ENCODE measurements at places on chromosomes 5 and 9. TPM values are rescaled to one million over a fixed set of nuclear protein-coding genes. Genes with fewer than 3 reads are reported as not detected.
A peak's percentile ranks its signal among the peaks of the same experiment; 100 is the strongest.

GRCh38 chr5:152125661-152126205 lies 201.1 kb upstream of the GLRA1 start:
- no peaks in the 10 kb centered on the region for H3K36me3 ChIP-seq
- no peaks in the 10 kb centered on the region for H3K4me1 ChIP-seq
- no peak overlapping the region for H3K4me3 ChIP-seq

LMX1B gene
- not detected for total RNA-seq

DND1 gene
- total RNA-seq, result 3.6 TPM

FGD3 gene
- 7.4 TPM for total RNA-seq

GRCh38 chr9:98101868-98102273 lies 17.2 kb downstream of the TRIM14 start:
- no peak for DNase-seq
- H3K27me3 ChIP-seq, result peaks cover 18% of the 10 kb centered on the region
- H3K4me1 ChIP-seq, result no peaks in the 10 kb centered on the region
- H3K27ac ChIP-seq, result no peak overlapping the region
- peaks cover 6% of the 10 kb centered on the region for H3K36me3 ChIP-seq

DNA sequence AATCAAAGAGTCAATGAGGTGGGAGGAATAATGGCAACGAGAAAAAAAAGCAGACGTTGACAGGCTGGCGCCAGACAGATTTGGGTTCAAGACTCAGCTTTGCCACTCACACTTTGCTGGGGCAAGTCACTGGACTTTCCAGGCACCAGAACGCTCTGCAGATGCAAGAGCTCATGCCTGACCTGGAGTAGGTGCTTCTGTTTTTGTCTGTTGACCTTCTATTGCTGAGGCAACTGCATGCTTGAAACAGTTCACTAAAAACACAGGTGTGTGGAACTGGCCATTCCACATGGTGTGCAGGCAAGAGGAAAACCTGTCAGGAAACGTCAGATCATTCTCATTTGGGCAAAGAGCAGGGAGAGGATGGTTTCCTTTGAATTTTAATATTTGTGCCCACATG lies 161.2 kb upstream of the SMIM23 start:
- H3K4me1 ChIP-seq, result no peaks in the 10 kb centered on the region
- H3K4me3 ChIP-seq, result no peak overlapping the region
- no peak overlapping the region for H3K27ac ChIP-seq
- H3K36me3 ChIP-seq, result no peaks in the 10 kb centered on the region
- DNase-seq, result no peak

DNA sequence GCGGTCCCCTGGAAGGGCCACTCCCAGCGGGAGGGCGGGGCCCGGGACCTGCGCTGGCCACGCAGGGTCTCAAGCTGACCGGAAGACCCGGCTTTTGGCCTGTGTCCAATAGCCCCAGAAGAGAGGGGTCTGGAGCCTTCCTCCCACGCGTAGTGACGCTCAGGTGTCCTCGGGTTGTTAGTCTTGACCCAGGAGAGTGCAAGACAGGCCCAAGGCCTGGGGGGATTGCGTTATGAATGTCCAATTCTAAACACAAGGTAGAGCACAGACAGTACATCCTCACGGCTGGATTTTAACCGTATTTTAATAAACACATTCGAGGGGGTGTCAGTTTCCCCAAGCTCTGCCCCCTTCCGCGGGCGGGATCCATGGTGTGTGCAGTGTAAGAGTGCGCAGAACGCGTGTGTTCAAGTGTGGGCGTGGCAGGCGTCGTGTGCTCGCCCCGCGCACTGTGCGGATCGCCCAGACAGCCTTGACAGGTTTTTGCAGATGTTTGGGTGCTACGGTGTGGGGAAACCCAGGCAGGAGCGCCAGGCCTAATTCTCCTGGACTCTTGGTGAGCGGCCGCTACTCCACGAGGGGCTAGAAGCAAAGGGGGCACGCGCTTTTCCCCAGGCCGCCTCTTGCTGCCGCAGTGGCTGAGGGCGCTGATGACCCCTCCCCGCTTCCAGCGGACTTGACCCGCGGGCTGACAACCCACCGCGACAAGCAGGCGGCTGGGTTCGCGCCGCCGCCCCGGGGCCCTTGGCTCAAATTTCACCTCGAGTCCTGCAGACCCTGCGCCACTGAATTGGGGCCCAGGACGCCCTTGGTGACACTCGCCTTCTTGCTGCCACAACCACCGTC lies 6.1 kb upstream of the DMRT3 start:
- H3K4me3 ChIP-seq, result no peak overlapping the region
- H3K36me3 ChIP-seq, result no peaks in the 10 kb centered on the region
- peaks cover 7% of the 10 kb centered on the region for H3K4me1 ChIP-seq
- peaks cover 98% of the 10 kb centered on the region for H3K27me3 ChIP-seq

CEMIP2 gene
- total RNA-seq, result 9.3 TPM

- H3K4me3 ChIP-seq, result no peak overlapping the region
- no peaks in the 10 kb centered on the region for H3K27me3 ChIP-seq
- no peaks in the 10 kb centered on the region for H3K4me1 ChIP-seq
- no peak for DNase-seq
- no peaks in the 10 kb centered on the region for H3K36me3 ChIP-seq
These were observed 45.7 kb upstream of the ORM1 start for GRCh38 chr9:114276908-114277821.

DNA sequence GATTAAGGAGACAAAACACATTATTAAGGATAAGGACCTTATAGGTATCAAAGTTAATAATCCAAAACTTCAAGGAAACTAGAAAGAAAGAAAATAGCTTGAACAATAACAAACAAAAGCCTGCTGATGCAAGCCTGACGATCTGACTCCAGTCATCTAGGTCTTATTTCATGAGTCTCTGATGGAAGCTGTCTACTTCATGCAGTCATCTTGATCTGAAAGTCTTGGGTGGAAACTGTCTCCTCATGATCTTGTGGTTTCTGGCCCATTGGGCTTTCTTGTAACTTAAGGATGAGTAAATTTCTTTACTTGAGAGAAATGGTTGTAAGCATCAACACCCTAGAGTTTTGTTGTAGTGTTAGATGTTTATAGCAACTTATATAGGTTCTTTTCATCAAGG lies 20.6 kb upstream of the PSIP1 start:
- no peaks in the 10 kb centered on the region for H3K27me3 ChIP-seq
- H3K27ac ChIP-seq, result no peak overlapping the region
- H3K36me3 ChIP-seq, result no peaks in the 10 kb centered on the region
- no peak for DNase-seq

DNA sequence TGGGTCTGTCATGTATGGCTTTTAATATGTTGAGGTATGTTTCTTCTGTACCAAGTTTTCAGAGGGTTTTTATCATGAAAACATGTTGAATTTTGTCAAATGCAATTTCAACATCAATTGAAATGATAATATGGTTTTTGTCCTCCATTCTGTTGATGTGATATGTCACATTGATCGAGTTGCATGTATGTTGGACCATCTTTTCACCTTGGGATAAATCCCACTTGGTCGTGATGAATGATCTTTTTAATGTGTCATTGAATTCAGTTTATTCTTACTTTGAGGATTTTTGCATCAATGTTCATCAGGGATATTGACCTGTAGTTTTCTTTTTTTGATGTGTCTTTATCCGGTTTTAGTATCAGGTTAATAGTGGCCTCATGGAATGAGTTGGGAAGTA lies 288.5 kb downstream of the PJA2 start:
- peaks cover 6% of the 10 kb centered on the region for H3K4me1 ChIP-seq
- no peaks in the 10 kb centered on the region for H3K36me3 ChIP-seq
- H3K27me3 ChIP-seq, result no peaks in the 10 kb centered on the region
- H3K27ac ChIP-seq, result no peak overlapping the region
- no peak overlapping the region for H3K4me3 ChIP-seq

GRCh38 chr9:98256756-98257155 lies 1.3 kb upstream of the TBC1D2 start:
- peaks cover 8% of the 10 kb centered on the region for H3K4me1 ChIP-seq
- no peaks in the 10 kb centered on the region for H3K27me3 ChIP-seq
- DNase-seq, result no peak
- no peak overlapping the region for H3K4me3 ChIP-seq
- no peaks in the 10 kb centered on the region for H3K36me3 ChIP-seq

TEX48 gene
- not detected for total RNA-seq

PCDHA10 gene
- 0.48 TPM for total RNA-seq

DIPK1B gene
- 17.8 TPM for total RNA-seq

GRCh38 chr5:53378190-53378589 lies 102.2 kb upstream of the FST start:
- DNase-seq, result no peak
- no peaks in the 10 kb centered on the region for H3K4me1 ChIP-seq
- H3K36me3 ChIP-seq, result no peaks in the 10 kb centered on the region
- no peak overlapping the region for H3K4me3 ChIP-seq

- no peak overlapping the region for H3K4me3 ChIP-seq
- H3K27me3 ChIP-seq, result no peaks in the 10 kb centered on the region
These were observed 9.3 kb upstream of the PFDN1 start for GRCh38 chr5:140312067-140312790.

GRCh38 chr5:73116506-73116905 lies 3.9 kb upstream of the TMEM171 start:
- no peak for DNase-seq
- H3K36me3 ChIP-seq, result no peaks in the 10 kb centered on the region
- H3K27ac ChIP-seq, result no peak overlapping the region
- H3K4me3 ChIP-seq, result no peak overlapping the region

DNA sequence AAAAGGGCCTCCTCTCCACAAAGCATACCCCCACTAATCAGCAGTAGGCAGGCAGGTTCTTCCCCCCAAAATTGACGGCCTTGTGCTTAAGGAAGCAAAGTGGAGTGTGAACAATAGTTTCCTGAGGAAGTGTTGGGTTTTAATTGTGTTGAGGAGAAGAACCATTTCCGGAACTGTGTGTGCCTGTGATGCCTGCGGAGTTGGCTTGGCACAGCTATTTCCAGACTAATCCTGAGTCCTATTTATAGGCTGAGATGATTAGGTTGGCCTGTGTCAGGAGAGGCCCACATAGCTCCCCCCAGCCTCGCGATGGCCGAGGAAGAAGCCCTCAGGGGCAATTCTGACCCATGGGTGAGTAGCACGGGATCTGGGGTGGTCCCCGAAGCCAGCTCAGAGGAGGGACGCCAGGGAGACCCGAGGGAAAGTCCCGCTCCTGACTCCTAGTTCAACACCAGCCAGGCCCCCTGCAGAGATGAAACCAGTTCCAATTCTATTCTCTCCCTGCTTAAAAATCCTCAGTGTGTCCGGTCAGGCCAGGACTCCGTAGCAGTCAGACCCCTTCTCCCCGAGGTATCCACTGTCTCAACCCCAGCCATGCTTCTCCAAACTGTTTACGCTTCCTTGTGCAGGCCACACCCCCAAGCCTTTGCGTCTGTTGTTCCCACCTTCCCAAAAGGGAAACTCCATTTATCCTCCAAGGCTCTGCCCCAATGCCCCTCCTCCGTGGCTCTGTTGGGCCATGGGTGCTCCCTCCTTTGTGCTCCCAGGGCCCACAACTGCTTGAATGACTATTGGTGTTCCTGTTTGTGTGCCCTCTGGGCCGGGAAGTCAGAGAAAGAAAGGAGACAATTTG lies 18.1 kb downstream of the GSN start:
- H3K4me3 ChIP-seq, result no peak overlapping the region
- H3K27me3 ChIP-seq, result no peaks in the 10 kb centered on the region
- H3K36me3 ChIP-seq, result no peaks in the 10 kb centered on the region
- peak overlapping the region; percentile 91 for H3K27ac ChIP-seq
- DNase-seq, result peak; percentile 76

GRCh38 chr5:40150896-40151295 lies 528.8 kb upstream of the PTGER4 start:
- H3K27ac ChIP-seq, result no peak overlapping the region
- no peak for DNase-seq
- no peak overlapping the region for H3K4me3 ChIP-seq

FRMD3 gene
- total RNA-seq, result 14.6 TPM

PCDHGC5 gene
- 1.9 TPM for total RNA-seq

DNA sequence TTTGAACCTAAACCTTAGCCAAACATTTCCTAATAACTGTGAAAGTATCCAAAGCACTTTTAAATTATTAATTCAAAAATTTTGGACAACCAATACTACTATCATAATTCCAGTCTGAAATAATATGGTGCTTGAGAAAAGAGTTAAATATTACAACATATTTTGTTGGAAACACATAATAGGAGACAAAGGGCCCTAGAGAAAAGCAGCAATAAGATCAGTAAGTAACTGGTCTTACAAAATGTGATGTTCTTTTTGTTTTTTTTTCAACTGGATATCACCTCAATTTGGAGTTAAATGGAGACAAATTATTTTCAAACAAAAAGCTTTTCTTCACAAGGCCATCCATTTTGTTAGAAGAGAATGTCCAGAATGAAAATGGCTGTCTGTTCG lies 21.1 kb downstream of the SRFBP1 start:
- H3K27me3 ChIP-seq, result no peaks in the 10 kb centered on the region
- peaks cover 11% of the 10 kb centered on the region for H3K4me1 ChIP-seq
- no peak overlapping the region for H3K27ac ChIP-seq
- H3K36me3 ChIP-seq, result no peaks in the 10 kb centered on the region
- no peak overlapping the region for H3K4me3 ChIP-seq
- DNase-seq, result no peak

INSYN2B gene
- total RNA-seq, result 0.78 TPM

DNA sequence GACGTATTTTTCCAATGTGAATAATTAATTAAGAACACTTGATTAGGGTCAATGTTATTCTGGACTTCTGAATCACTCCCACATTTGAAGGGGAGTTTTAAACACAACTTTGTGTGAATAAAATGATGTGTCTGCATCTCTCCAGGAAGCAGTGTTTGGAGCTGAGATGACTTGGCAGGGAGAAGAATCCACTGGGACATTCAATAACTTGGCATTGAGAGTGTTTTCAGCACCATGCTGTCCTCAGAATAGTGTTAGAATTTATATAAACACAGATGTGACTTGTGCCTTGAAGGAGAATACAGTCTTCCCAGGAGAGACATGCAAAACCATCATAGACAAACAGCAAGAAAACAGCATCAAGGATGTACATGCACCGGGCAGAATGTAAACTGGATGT lies 32.7 kb upstream of the KCNMB1 start:
- no peak for DNase-seq
- H3K36me3 ChIP-seq, result no peaks in the 10 kb centered on the region
- no peak overlapping the region for H3K4me3 ChIP-seq

DNA sequence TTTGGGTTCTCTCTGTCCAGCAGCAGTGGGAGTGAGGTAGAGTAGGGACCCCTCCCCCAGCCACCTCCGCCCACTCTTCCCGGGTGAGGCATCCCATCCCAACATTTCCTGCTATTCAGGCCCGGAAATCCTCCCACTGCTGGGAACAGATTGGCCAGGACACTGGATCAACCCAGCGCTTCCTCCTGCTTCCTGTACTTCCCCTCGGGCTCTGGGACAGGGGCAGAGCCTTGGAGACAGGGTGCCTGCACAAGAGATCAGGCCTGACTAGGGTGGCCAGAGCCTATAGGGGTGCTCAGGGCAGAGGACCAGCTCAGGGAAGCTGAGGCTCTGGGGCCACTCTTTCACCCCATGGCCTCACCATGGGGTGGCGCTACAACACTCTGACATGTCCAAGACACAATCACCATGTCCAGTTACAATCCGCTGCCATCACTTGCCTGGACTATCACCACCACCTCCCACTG lies 14.5 kb downstream of the SH2D3C start:
- peaks cover 4% of the 10 kb centered on the region for H3K27me3 ChIP-seq
- H3K4me3 ChIP-seq, result no peak overlapping the region
- no peaks in the 10 kb centered on the region for H3K4me1 ChIP-seq
- H3K36me3 ChIP-seq, result no peaks in the 10 kb centered on the region
- peak; percentile 49 for DNase-seq

MYMK gene
- not detected for total RNA-seq

TARS1 gene
- total RNA-seq, result 296 TPM

Data from adrenal gland (tissue), 19 donors.